ENCODE measurements at places on chromosomes 11 and 22.

DNA sequence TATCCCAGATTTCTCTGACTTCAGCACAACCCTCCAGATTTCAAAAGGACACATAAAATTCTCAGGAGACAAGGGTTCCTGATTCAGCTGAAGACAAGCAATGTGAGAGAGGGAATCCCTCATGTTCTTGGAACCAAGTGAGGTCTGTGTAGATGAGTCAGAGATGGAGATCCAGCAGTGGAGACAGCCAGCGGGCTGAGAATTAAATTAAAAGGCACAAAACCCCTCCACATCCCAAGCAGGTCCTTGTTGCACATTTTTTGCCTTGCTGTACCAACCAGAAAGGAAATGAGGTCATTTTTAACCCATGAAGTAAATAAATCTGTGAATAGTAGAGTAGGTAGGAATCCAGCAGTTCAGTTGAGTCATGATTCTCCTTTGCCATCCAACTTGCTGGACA lies 9.7 kb downstream of the MTNR1B start:
- no peak overlapping the region for H3K4me3 ChIP-seq
- no peaks in the 10 kb centered on the region for H3K4me1 ChIP-seq
- no peaks in the 10 kb centered on the region for H3K36me3 ChIP-seq

GRCh38 chr22:22879675-22880155 lies 7.9 kb upstream of the IGLL5 start:
- H3K4me1 ChIP-seq: no peaks in the 10 kb centered on the region
- DNase-seq: no peak
- H3K27me3 ChIP-seq: no peaks in the 10 kb centered on the region

GRCh38 chr11:43393765-43394355 lies 35.1 kb downstream of the TTC17 start:
- no peaks in the 10 kb centered on the region for H3K27me3 ChIP-seq
- H3K27ac ChIP-seq: no peak overlapping the region
- H3K4me3 ChIP-seq: no peak overlapping the region
- no peak for DNase-seq
- H3K36me3 ChIP-seq: peaks cover 9% of the 10 kb centered on the region

DNA sequence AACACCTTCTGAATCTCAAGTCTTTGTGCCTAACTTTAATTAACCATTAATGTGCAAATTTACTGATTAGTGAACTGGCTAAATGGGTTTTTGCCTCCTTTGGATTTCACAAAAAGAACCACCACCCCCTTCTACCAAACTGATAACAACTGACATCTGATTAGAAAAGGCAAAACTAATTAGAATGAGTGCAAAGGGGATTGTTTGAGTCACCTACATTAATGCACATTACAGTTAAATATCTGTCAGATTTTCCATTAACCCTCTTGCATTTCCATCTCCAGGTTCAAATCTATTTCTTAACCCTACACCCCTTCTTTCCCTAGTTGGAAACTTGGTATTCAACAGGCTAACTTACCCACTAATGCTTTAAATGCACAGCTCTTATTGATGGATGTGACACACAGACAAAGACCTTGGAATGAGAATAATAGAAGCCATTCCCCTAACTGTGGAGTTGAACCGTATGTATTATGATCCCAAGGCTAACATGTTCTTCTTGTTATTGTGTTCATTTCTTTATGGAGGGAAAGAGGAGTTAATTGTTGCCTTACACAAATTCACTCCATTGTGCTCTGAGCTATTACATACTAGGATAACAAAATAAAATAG lies 161.5 kb upstream of the MTMR2 start:
- H3K27ac ChIP-seq: no peak overlapping the region
- no peaks in the 10 kb centered on the region for H3K4me1 ChIP-seq
- H3K27me3 ChIP-seq: no peaks in the 10 kb centered on the region
- no peak overlapping the region for H3K4me3 ChIP-seq
- no peak for DNase-seq

All from aorta (tissue), 5 donors.